ENCODE measurements at places on chromosomes 4 and X.

DNA sequence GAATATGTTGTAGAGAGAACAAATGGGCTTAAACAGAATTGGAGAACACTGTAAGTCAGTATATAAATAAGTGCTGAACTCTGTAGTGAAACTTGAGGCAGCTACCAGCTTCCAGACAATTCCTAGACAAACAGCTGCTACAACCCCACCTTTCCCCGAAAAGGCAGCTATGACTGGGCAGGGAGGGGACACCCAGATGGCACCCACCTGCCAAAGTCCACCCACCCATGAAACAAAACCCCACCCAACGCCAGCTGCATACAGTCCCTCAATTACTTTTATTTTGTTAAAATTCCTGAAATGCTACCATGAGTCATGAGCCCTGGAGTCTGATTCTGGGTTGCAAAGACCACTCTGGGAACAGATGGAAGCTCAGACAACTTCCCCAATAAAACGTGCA, 24.4 kb downstream of the RELL1 start:
- no peak for DNase-seq

DNA sequence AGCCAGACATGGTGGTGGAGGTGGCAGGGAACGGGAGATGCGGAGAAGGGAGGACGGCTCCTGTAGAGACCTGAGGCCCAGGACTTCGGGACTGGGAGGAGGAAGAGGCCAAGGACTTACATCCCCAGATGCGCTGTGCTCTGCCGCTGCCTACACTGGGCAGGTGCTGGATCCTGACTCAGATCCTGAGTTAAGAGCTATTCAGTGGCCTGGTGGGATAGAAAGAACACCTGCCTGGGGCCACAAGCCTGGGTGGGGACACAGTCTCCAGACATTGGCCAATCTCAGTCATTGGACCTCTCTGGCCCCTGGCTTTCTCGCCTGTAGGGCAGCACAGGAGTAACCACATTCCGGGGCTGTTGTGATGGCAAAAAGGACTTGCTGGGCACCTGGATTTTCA, 10.9 kb upstream of the MSX1 start:
- DNase-seq, result no peak

- no peak for DNase-seq
Observed at GRCh38 chr4:5609306-5610007, 98.9 kb downstream of the EVC2 start.

DNA sequence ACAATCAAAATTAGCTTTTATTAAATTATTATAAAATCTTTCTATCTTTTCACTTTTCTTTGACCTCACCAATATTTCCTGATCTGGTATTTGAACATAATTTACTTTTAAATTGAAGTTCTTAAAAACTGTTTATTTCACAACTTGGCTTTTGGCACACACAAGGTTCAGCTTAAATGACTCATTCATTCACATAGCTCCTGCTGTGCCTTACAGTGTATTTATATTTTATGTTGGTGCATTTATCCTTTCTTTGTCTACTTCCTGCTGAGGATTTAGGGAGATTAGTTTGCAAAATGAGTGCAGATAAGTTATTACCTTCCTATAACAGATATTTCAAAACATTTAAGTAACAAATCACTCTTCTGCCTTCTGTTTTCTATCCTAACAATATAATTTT, 430.6 kb downstream of the DTHD1 start:
- DNase-seq, result no peak

DNA sequence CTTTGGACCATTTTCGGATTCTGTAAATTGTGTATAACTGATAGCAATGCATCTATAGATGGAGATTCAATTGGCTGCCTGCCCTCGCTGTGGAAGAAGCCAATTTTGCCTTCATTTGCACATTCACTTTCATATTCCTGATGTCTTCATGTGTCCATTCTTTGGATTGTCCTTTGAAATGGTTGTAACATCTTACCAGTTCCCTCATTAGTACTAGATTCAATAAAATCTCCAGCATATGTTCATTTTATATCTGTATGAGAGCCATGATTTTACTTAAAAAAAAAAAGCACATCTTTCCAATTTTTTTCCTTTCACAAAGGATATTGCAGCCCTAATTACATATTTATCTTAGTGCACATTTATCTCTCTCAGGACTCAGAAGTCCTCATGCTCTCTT, 61.7 kb downstream of the BEND2 start:
- no peak for DNase-seq

DNA sequence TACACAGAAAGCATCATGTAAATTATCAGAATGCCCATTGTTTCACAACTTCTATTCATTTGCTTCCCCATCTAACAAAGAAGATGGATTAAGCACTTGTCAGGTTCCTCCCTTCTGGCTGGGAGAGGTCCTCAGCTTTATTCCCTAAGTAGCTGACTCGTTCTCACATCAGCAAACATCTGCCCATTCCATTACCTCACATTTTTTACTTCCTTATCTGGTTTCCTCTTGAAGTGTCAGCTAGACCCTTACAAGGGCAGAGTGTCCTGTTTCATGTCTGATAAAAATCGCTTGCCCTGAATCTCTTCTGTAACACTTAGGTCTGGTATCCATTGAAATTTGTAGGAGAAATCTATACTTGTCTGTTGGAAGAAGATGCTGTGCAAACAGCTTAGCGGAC, 34.7 kb downstream of the TMPRSS11A start:
- DNase-seq, result no peak
